ENCODE measurements at places on chromosomes 2 and 18. TPM values are rescaled to one million over a fixed set of nuclear protein-coding genes. Genes with fewer than 3 reads are reported as not detected.

Gene TTC31
- 18.2 TPM for total RNA-seq

Gene MAPK4
- not detected for total RNA-seq

Gene OSR1
- total RNA-seq: 0.17 TPM

Gene PLCD4
- 4.7 TPM for total RNA-seq

Gene ZNF892
- 8.7 TPM for total RNA-seq

Gene SUMO1
- total RNA-seq: 123 TPM

Gene PKDCC
- 2.6 TPM for total RNA-seq

Gene KCNJ3
- not detected for total RNA-seq

Gene LCT
- total RNA-seq: under 0.01 TPM

Gene SLC4A5
- not detected for total RNA-seq

Gene DOK6
- total RNA-seq: 1.0 TPM

Gene PER2
- 1.2 TPM for total RNA-seq
